ENCODE measurements at places on chromosomes 3 and 15. TPM values are rescaled to one million over a fixed set of nuclear protein-coding genes. Genes with fewer than 3 reads are reported as not detected.

Gene MKRN2OS
- total RNA-seq, result 0.92 TPM

Gene HERC2
- total RNA-seq, result 80.1 TPM

DNA sequence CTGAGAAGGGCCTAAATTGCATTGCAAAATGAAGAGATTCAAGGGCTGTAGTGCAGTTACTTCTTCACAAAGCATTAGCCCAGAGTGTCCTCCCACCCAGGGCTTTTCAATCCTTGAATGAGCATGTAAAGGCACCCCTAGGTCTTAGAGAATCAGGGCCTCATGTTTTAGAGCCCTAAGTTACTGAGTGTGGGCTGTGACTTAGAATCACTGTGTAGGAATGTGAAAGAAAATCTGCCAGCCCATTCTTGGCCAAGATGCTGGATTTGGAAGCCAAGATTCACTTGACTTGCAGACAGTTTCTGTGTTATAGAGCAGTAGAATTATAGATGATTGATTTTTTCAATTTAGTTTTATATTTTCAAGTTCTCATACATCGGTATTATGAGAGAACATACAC, 153.2 kb downstream of the MYRIP start:
- DNase-seq, result no peak

DNA sequence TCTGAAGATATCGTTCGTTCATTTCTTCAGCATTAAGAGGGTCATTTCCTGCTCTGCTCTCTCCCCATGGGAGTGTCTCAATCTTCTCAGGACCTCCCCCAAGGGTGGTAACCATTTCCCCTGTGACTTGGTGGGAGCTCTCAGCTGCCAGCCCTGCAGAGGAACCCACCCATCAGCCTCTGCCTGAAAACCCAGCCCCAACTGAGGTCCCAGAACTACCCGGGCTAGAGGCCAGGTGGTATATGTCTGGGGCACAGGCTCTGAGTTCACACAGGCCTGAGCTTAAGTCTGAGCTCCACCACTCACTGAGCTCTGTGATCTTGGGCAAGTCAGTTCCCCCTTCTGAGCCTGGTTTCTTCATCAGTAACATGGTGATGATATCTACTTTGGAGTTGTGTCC, 10.0 kb upstream of the ATP2B2 start:
- no peak for DNase-seq

GRCh38 chr3:103690536-103690935, 1255.7 kb downstream of the ZPLD1 start:
- DNase-seq, result no peak

- no peak for DNase-seq
Measured at GRCh38 chr3:64815789-64816188, 128.0 kb upstream of the ADAMTS9 start.

GRCh38 chr3:81758275-81758674, 3.2 kb downstream of the GBE1 start:
- no peak for DNase-seq
